NCI-H2081 treated with DMSO at 0.1 percent for 48 hours (cell line): ENCODE measurements at places on chromosomes 3 and 15.

DNA sequence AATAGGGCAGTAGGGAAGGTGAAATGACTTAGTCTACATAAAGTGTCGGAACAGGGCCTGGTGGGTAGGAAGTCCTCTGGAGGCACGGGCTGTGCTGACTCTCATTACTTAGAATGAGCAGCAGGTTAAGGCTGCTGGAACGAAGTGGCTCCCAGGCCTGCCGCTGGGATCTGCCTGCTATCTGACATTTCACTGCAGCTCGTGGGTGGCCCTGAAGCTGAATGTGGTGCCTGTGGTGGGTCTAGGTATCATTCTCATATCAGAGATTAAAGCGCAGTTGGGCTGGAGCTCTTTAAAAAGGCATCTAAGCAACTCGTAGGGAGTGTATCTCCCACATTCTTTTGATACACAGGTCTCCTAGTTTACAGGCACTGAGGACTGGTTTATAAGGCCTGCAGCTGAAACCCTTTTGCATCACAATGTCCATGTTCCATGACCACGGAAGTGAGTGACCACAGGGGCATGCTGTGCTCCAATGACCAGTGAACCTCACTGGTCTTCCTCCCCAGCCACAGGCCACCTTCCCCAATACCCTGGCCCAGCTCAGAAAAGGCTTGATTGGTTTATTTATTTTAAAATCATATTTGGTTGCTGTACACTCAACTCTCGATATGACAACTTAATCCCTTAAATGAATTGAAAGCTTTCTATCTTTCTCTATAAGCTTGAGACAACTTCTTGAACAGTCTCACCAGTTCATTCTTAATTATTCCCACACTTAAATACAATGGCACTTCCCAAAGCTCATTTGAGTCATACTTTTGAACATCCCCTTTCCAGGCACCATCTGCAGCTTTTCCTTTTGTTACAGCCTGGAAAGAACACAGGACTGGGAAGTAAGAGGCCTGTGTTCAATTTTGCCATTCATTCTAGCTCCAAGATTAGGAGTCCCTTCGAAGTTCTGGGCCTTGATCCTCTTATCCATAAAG is 19.0 kb downstream of the ADAMTS9 start:
- DNase-seq = no peak

DNA sequence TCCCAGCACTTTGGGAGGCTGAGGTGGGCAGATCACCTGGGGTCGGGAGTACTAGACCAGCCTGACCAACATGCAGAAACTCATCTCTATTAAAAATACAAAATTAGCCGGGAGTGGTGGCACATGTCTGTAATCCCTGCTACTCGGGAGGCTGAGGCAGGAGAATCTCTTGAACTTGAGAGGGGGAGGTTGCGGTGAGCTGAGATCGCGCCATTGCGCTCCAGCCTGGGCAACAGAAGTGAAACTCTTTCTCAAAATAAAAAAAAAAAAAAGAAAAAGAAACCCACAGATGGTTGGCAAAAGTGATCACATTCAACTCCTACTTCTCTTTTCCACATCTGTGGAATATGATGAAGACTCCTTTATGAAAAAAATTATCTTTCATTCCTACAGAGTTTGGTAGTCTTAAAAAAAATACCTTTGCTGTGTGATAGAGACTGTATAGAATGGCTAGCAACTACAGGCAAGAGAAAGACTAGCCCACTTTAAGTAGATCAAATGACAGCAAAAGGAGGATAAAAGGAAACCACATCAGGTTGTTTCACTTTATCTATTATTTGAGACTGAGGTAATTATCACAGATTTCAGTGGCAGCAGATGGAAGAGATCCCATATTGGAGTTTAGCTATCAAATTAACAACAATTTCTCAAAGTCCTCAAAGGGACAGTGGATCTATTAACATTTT is 172.9 kb upstream of the TSPAN3 start:
- DNase-seq = no peak

GRCh38 chr15:76363251-76363650 is 26.7 kb downstream of the ISL2 start:
- DNase-seq = no peak

DNA sequence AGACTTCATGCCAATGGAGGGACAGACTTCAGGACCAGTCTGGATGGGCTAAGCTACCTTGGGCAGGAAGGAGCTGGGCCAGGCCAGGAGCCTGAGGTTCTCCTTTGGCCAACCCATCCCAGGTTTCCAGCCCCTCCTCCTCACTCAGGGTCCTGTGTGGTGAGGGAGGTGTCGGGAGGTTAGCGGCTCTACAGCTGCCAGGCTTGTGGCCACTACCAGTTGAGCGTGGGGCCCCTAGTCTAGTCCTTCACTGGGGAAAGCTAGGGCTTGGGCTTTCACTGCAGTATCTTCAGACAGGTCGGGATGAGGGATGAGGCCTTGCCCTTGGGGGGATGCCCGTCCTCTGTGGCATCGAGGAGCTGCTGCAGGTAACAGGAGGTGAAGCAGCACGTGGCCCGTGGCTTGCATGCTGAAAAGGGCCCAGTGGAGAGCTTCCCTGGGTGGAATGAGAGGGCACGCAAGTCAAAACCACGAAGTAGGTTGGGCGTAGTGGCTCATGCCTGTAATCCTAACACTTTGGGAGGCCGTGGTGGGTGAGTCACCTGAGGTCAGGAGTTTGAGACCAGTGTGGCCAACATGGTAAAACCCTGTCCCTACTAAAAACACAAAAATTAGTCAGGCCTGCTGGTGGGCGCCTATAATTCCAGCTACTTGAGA is 8.5 kb upstream of the FANCD2 start:
- DNase-seq = no peak

DNA sequence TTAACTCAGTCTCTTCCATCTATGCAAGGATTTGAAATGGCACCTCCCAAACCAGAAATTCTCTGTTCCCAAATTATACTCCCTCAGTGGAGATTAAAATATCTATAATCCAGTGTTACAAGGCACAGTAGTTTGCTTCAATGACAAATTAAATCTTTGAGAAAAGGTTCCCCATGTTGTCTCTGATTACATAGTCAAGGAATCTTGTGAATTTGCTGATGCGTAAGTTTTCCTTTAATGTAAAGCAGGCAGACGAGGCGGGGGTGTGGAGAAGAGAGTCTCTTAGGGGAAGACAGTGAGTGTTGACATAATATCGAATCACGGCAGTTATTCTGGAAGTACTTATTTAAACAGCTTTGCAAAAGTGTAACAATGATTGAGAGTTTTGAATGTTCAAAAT is 236.4 kb upstream of the RARB start:
- no peak for DNase-seq

DNA sequence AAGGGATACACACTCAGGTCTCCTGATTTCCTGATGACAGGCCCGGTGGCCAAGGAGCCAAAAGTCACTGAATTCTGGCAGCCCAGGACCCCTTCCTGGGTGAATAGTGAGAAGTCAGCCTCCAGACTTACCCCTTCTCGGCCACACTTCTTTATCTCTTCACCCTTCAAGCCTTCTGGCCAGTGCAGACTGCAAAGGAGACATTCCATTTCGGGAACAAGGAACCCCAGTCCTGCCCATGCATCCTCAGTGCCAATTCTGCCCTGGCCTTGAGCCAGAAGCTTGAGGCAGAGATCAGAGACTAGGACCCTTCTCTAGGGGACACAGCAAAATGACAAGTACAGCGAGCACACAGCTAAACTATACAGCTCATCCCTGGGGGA is 28.8 kb downstream of the GRAMD2A start:
- no peak for DNase-seq

DNA sequence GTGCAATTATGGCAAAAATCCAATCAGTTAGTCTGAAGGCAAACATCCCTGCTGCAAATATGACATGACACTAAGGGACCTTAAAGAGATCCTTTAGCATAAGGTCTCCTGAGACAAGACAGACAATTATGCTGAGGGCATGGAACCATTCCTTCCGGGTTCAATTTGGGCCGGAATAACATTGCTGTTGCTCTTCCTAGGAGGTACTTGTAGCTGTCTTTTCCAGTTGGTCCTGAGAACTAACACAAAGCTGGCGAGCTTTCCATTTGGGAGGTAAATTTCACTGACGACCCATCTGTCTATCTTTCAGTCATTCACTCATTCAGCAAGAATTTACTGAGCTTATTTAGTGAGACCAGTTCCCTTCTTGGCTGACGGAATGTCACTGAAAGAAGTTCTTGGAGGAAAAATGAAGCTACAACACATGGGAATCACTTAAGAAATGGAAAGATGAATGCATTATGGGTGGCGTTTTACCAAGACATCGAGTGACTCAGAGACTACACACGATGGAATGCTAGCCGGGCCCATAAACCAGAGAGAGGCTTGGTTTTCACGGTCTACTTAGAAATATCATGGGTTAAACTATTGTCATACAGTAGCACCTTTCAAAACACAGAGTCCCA is 215.5 kb downstream of the PDZRN3 start:
- DNase-seq = no peak

DNA sequence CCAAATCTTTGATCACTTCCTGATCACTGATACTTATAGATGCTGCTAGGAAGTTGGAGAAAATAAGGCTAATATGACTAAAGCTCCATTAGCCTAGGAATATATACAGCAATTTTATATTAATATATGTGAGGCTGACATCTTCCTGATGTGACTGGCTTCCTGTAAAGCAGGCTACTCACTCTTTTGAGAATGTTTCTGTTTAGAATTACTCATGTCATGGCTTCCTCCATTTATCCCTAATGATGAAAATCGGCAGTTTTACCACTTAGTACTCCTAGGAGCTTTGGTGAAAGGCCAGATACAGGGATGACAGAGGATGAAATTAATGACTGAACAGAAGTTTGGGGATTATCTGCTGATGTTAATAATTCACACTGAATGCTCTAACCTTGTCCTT is 3.9 kb upstream of the MAP1A start:
- no peak for DNase-seq

DNA sequence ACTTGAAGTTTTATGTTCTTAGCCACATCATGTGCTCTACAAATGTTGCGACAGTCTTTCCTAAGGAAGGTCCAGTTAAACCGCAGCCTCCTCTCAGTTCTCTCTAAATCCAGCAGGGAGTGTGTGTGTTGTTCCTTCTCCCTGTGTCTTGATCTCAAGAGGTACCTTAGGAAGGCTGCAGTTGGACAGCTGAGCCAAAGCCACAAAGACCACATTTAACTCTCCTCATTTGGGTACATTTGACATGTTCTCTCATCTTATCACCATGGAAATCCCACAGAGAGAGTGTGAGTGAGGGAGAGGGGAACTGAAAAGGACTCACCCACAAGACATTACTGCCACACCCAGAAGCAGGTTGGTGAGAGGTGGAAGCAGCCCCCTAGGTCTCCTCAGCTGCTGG is 79.5 kb downstream of the CD200R1L start:
- no peak for DNase-seq

DNA sequence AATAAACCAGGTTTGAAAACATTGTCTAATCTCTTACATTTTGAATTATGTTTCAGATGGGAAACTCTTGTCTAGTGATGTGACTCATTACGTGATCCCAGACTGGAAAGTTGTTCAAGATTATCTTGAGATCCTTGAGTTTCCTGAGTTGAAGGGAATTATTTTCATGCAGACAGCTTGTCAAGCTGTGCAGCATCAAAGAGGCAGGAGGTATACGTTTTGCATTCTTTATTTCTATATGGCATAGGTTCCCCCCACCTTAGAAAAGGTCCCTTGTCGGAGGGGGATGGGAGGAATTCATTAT is 1.5 kb downstream of the DIS3L start:
- DNase-seq = no peak

GRCh38 chr3:52533623-52534280 is at the start of gene NT5DC2:
Gene NT5DC2, minus strand, starts transcription at chr3:52533857. Its CDS starts 120 bp downstream, at chr3:52533737.
- DNase-seq = no peak

- DNase-seq = no peak
Measured at GRCh38 chr3:41327718-41328117, 128.4 kb downstream of the CTNNB1 start.

DNA sequence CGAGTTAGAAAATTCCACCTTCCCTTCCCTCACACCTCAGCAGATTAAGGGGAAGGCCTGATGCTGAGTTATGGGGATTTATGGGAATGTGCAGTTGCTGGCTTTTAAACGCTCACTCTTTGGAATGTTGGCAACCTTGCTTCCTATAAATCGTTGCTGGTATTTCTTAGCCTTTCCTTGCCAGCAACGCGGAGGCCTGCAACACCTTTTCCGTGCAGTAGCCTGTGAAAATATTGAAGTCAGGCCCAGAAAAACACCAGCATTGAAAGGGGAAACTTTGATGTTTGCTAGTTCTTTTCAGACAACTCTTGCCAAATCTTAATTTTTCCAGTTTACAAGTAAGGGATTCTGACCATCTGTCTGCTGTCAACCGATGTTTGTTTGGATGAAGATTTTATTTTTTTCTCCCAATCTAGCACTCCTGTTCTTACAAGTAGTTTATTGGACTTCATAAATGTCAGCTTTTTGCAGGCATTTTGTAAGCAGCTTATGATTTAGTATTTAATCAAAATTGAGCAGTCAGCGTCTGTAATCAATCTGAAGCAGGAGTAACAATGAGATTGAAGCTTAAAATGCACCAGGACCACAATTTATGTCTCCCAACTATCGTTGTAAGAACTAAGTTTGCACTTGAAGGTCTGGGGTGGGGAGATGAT is 251.0 kb downstream of the RPLP1 start:
- DNase-seq = no peak

DNA sequence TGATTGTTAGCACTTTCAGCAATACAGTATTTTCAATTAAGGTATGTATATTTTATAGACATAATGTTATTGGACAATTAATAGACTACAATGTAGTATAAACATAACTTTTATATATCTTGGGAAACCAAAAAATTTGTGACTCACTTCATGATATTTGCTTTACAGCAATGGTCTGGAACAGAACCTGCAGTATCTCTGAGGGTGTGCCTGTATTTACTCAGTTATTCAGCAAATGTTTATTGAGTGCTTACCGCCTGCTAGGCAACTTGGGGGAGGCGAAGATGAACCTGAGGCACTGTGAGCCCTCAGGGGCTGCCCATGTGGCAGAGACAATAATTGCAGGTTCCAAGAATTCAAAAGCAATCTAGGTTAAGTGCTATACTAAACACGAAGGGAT is 144.8 kb downstream of the GABRB3 start:
- DNase-seq = peak; percentile 1

DNA sequence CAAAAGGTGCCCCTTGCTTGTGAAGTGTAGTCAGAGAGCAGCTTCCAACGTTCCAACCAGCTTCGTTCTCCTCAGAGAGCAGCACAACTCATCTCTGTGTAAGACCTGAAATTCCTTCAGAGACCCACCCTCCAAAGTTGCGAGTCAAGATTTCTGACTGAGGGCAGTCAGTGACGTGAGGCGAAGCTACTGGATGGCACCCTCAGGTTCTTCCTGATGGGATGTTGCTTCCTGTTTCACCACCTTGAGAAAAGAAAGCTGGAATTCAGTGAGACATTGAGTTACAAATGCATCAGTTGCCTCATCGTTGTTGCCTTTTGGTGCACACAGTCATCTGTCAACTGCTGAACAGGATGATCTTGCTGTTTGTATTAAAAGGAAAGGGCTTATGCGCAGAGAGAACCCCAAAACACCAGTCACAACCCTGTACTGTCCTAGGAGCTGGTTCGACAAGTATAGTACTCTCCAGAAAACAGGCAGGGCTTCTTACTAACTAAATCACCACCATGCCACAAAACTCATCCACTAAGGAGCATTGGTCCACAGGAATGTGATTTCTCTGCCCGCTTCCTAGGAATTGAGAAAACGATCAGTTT is at the start of gene CERS3:
Gene CERS3 (minus strand): TSS at position 118 of the 596 bp plus-strand sequence. CDS start 27,101 bp downstream, outside the sequence.
- DNase-seq = no peak

GRCh38 chr3:40325465-40325864 is 16.0 kb downstream of the EIF1B start:
- DNase-seq = no peak
